AML-193 (cell line): ENCODE measurements at places on chromosomes 7 and 10.

GRCh38 chr10:58593008-58593407 is 80.3 kb downstream of the BICC1 start:
- DNase-seq = no peak

- no peak for DNase-seq
Measured at GRCh38 chr10:71627956-71628355, 91.6 kb downstream of the C10orf105 start.

- no peak for DNase-seq
Measured at GRCh38 chr7:127717502-127718339, 65.7 kb downstream of the SND1 start.

- DNase-seq = no peak
Measured at GRCh38 chr7:17019106-17019505, 137.3 kb upstream of the AGR3 start.

GRCh38 chr7:47785923-47786556 is 162.2 kb downstream of the PKD1L1 start:
- DNase-seq = no peak

DNA sequence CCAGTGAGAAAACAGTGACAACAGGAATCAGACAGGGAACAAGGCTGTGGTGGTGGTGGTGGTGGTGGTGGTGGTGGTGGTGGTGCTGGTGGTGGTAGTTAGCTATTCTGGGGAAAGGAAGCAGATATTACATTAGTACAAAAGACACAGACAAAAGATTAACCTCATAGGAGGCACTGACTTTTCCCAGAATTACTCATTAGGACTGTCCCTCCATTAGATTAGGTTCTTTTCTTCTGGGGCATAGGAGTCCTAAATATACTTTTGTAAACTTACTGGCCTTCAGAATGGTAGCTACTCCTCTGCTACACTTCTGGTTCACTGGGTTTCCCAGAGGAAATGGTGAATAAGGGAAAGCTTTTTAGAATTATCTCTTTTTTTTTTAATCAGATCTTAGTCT is 156.6 kb upstream of the SEMA3D start:
- no peak for DNase-seq

- no peak for DNase-seq
Measured at GRCh38 chr7:14988941-14989340, 86.4 kb upstream of the DGKB start.

DNA sequence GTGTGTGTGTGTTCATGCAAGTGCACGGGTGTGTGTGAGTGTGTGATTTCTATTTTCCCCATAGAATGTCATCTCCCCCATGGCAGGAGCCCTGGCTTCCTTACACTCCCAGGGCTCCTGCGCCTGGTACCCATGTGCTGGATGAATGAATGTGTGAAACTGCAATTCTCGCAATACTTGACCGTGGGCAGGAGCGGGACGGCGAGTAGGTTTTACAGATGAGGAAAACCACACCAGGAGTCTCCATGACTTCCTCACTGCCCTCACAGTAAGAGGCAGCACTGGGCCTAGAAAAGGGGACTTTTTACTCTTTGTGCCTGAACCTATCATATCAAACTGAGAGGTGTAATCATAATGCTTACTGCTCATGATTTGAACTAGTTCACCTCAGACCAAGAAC is 167.6 kb upstream of the FRMD4A start:
- no peak for DNase-seq

- DNase-seq = no peak
Measured at GRCh38 chr10:73357821-73358220, 843 bp downstream of the CFAP70 start.

DNA sequence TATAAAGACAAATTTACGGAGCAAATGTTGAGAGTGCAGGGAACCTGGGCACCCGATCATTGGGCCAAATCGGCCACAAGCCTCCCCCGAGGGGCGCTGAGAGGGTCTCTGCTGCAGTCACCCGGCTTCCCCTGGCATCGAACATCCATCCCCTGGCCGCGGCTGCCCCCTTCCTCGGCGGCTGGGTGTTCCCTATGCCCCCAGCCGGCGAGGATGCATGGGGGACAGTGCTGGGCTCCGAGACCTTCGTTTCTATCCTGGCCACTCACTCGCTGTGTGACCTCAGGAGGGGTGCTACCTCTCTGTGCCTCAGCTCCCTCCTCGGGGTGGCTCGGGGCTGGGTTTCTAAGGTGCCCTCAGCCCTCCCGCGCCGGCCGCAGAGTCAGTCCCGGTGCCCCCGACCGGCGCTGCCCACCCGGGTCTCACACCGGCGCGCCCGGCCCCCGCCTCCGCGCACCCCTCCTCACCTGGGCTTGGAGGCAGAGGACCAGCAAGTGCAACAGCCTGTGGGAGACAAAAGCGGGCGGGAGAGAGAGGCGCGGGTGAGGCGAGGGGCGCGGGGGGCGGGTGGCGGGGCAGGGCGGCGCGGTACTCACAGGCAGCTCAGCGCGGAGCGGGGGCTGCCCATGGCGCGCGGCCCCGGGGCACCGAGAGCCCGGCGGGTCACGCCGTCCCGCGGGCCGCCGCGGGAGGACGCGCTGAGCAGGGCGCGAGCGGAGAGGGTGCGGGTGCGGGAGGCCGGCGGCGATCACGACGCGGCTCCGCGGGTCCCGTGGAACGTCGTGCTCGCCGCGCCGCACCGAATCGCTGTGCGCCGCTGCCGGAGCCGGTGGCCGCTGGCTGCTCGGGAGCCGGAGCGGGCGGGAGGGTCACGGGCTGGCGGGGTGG is at the start of gene FGF8:
TSS of gene FGF8 (minus strand) at position 842 of the 888 bp plus-strand sequence. CDS start at position 628, 214 bp downstream.
- DNase-seq = no peak

- DNase-seq = no peak
Measured at GRCh38 chr7:11754123-11754522, 77.9 kb downstream of the THSD7A start.

DNA sequence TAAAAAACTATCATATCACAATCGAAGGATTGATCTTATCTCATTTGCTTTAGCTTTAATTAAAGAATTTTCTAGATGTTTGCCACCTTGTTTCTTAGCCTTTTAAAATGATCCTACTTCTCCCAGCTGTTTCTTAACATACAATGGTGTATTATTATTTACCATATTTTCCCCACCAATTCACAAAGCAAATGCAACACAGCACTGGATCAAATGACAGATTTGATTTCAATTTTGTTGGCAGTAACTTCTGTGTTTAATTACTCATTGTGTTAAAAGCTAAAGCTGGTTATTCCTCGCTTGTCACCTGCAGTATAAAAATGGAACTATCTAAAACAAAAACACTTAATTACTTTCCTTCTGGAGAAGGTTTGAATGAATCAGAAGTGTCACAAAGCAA is 19.6 kb downstream of the SVIL start:
- DNase-seq = no peak

DNA sequence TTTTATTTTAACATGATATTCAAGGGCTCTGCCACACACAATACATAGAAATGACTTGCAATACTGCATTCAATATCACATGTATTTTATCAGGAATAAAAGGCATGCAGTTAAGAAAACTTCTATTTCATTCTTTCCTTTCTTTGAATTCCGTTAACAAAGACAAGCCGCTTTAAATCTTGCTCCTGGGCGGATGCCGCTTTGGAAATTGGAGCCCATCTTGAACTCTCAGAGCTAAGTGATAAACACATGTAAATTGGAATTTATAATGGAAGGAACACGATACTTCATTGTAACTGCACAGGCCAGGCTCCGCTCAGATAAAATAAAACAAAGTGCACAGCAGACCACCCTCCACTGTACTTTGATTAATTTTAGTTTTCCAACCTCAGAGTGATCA is 774.5 kb upstream of the COBL start:
- DNase-seq = no peak

DNA sequence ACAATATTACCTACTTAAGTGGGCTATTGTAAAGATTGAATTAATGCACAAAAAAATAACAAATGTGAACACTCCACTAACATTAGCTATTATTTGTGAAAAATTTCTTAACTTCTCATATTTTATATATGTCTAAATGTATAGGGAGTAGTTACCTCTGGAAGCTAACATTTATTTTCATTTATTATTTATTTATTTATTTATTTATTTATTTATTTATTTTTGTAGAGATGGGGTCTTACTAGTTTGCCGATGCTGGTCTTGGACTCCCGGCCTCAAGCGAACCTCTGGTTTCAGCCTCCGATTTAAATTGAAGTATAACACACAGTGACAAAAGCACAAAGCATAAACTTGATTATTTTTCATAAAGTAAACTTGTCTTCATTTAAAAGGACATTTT is 5.1 kb upstream of the SPOCK2 start:
- DNase-seq = no peak

DNA sequence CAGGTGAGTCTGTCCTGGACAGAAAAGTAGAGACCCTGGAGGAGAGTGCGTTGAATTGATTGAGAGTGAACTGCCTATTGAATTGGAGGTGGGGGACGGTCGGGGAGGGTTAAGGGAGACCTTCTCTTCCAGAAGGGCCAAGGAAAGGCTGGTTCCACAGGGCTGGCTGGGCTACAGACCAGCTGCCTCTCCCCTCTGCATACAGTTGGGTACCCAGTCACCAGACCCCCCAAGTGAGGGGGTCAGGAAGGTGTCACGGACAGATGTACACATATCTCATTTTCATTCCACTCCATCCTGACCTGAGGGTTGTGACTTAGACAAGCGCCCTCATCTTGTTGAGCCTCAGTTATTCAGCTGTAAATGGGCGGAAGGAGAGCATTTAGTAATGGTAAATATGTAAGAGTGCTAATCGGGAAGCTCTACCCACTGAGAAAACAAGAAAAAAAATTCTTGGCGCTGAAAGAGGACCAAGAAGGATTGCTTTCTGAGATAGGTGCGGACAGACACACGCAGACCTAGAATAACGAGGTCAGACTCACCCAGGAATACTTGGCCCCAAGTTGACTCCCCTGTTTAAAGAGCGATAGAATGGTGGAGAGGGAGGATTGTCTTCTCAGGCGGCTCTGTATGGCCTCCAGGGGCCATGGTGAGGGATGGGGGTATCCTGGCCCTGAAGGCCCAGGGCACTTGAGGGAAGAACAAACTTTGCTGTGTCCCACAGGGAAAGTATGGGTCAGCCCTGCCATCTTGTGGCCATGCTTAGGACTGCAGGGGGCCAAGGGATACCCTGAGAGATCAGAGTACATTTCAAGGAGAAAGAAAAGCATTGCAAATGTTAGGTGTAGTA is 7.2 kb upstream of the MBL2 start:
- DNase-seq = peak; percentile 13

DNA sequence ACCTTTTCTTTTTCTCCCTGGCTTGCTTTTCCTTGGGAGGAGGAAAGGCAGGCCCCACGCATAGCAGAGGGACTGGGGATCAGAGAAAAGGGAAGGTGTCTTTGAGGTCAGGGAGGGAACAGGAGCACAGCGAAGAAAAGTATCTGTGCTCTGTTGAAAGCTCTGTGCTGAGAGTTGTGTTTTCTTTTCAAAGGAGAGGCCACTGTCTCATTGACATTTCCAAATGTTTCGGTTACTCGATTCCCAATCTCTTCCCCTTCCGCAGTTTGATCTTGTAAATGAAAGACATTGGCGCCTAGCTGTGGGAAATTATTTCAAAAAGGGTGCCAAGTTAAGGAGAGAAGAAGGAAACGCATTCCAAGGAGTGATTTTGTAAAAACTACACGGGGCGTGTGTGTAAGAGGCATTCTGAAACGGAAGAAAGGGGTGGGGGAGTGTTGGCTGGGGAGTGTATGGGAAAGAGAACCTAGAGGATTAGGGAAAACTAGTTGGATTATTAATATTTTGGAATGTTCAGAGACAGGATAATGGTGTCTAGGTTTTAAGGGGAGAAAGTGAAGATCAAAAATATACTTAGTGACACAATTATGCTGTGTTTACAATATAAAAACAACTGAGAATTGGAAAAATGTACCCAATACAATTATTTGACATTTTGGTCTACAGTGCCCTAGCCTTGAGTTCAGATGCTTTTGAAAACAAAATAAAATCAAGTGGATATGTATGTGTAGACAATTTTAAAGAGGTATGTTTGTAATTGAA is 708 bp downstream of the KLHDC10 start:
- DNase-seq = no peak

GRCh38 chr10:111034598-111035310 is 42.1 kb upstream of the ADRA2A start:
- no peak for DNase-seq

GRCh38 chr7:21777921-21778320 is 167.8 kb downstream of the CDCA7L start:
- DNase-seq = peak; percentile 7

- DNase-seq = no peak
Measured at GRCh38 chr10:36681751-36682632, 443.4 kb upstream of the ANKRD30A start.

DNA sequence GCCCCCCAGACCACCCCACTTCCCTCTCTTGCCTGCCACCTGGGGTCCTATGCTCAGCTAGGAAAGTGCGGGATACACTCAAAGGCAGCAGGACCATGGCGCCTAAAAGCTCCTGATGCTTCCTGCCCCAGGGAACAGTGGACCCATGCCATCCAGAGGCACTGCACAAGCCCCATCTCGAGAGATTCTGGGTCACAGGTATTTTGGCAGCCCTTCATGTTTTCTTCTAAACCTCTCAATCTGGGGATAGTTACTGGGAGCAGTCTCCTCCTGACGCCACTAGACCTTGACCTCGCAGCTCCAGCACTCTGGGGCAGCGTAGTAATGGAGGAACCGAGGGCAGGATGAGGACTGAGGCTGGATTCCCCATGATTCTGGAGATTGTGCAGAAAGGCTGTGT is 107.1 kb downstream of the GRK5 start:
- no peak for DNase-seq

DNA sequence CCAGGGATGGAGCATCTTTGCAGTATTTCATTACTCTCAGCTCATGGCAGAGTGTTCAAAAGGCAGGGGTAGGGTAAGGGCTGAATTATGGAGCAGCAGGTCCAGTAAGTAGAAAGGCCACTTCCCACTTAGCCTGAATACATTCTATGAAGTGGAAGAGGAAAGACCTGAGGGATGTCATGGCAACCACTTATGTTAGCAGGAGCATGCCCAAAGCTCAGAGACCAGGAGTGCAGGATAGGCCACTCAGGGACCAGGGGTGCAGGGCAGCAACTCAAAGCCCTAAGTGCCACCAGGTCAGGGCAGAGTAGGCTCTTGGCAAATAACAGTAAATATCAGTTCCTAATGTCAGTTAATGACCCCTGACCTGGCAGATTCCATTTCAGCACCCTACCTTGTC is 3.6 kb downstream of the SRI start:
- no peak for DNase-seq

DNA sequence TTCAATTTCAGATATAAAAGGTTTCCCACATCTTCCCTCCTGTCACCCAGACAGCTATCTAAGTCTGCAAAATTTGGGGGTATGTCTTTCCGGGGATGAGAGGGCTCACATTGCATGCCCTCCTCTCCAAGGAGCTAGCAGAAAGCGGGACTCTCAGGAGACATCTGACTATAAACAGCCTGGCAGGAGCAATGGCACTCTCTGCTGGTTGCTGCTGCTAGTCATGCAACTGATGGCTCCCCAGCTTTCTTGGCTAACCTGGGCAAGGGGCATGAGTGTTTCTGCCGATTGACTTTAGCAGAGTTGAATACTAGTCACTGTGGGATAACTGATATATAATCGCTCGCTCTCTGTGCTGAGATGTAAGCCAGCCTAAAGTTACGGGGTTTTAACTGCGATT is 12.0 kb downstream of the TBX20 start:
- DNase-seq = no peak

GRCh38 chr7:86942081-86942480 is 117.4 kb downstream of the ELAPOR2 start:
- DNase-seq = no peak

- no peak for DNase-seq
Measured at GRCh38 chr10:24744946-24745345, 21.3 kb upstream of the ARHGAP21 start.

GRCh38 chr10:133316266-133316665 is 7.6 kb downstream of the ZNF511 start:
- no peak for DNase-seq
